CD4-positive, CD25-positive, alpha-beta regulatory T cell (primary cell): ENCODE measurements at places on chromosomes 12 and 14. TPM values are rescaled to one million over a fixed set of nuclear protein-coding genes. Genes with fewer than 3 reads are reported as not detected.

DNA sequence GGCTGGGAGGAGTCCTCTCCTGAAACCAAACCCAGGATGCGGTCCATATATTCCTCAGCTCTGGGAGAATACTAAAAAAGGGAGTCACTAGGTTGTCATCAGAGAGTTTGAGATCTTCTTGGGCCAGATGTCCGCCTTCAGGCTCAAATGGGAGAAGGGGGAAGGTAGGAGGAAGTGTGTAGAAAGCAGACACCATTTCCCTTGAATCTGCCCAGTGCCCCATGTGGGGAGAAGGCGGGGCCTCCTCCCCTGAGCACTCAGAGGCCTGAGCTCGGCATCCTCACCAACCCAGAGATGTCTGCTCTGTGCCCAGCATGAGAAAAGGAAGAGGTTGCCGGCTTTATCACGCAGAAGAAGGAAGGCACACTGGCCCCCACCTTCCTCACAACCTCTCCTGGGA is 37.3 kb downstream of the LTBP2 start:
- DNase-seq, result no peak

GRCh38 chr12:3698218-3698974 is 54.5 kb downstream of the CRACR2A start:
- DNase-seq, result no peak

DNA sequence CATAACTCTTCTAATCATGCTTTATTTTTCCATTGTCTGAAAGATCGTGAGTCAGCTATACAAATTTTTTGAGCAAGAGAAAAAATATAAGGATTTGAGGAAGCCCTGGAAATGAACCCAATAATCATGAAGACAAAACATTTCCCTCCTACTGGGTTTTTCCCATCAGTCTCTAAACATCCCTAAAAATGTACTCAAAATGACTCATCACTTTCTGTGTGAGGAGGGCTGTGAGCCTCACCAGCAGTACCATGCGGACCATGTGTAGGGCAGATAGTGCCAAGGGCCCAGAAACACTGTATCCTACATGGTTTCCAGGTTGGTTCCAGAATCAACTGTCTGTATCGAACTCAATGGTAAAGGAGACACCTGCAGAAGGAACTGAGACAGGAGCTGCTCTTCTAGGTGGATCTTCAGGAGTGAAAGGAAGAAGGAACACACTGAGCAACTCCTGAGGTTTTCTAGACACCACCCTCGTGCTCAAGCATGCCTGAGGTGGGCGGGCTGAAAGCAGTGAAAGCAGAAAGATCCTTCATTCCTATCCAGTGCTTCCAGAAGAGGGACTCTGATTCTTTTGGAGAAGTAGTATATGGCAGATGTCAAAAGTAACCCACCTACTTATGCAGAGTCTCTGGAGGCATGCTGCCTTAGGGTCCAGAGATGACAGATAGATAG is 48.6 kb upstream of the RHOJ start:
- DNase-seq, result no peak

GRCh38 chr12:131065801-131066200 is 112.1 kb downstream of the ADGRD1 start:
- no peak for DNase-seq

Gene INHBE
- total RNA-seq, result not detected

DNA sequence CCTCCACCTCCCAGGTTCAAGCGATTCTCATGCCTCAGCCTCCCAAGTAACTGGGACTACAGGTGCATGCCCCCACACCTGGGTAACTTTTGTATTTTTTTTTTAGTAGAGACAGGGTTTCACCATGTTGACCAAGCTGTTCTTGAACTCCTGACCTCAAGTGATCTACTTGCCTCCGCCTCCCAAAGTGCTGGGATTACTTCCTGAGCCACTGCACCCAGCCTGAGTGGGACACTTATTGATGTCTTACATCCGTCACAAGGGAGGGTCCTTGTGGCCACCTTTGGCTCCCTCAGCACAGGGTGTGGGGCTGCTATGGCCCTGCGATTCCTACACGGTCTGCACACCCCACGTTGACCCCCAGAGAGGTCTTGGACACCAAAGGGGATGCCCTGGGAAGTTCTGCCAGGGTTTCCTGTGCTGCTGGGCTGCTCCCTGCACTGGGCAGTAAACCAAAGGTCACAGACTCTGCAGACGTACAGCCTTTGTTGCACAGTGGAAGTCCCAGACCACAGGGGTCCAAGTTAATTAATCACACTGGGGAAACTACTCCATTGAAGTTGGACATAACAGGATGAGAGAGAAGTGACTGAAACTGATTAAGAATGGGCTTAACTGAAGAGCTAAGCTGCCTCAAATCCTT is 95.7 kb downstream of the SAMD4A start:
- DNase-seq, result no peak

- peak; percentile 12 for DNase-seq
Observed at GRCh38 chr14:52735921-52736489, 6.0 kb downstream of the STYX start.

- no peak for DNase-seq
Observed at GRCh38 chr14:98059106-98059505, 1212.9 kb downstream of the BCL11B start.

DNA sequence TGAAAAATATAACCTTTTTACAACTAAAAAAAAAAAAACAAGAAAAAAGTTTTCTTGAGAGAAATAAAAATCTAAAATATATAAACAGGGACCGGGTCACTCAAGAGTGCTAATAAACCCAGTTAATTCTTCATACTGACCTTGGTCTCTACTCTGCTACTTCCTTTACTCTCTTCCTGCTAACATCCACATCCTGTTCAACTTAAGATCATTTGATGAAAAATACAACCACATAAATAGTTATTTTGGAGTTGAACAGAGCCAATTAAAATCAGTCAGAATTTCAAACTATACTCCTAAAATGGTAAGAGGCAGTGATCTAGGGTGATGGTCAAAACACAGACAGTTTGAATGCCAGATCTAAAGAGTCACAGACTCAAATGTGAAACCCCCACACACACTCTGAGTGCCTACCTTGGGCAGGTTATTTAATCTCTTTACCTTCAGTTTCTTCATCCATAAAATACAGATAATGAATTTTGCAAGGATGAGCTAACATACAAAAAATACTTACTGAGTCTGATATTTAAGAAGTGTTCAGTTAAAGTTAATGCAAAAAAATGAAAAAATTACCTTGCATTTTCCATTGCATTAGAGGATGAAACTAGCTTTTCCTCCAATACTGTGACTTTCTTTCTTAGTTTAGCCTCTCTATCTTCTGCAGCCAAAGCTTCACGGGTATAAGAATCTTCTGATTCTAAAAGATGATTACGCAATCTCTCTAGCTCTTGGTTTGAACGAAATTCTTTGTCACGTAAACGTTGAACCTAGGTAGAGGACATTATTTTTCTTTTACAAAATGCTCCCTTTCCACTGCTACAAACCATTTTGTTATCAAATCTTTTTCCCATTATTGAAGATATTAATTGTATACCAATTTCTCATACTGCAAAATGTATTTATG is 40.9 kb downstream of the TRIP11 start:
- DNase-seq, result no peak

- DNase-seq, result no peak
Observed at GRCh38 chr12:28830491-28830890, 318.6 kb upstream of the FAR2 start.

- DNase-seq, result no peak
Observed at GRCh38 chr14:32514236-32514635, 185.1 kb downstream of the AKAP6 start.
